ENCODE measurements at places on chromosomes 13 and 19.

GRCh38 chr19:5112681-5113575 is 144.0 kb downstream of the KDM4B start:
- DNase-seq: no peak

DNA sequence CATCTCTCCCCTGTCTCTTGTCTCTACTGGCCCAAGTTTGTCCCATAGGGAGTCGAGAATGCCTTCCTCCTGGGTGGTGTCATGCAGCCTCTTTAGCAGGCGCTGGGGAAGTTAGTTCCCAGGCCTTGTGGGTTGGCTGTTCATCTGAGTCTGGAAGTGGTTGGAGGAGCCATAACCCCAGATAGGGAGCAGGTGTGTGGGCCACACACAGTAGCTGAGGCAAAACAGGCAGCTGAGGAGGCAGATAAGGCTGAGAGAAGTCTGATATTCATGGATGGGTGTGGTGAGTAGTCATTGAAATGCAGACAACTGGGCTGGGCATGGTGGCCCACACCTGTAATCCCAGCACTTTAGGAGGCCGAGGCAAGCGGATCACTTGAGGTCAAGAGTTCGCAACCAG is 40.9 kb upstream of the KPNA3 start:
- no peak for DNase-seq

DNA sequence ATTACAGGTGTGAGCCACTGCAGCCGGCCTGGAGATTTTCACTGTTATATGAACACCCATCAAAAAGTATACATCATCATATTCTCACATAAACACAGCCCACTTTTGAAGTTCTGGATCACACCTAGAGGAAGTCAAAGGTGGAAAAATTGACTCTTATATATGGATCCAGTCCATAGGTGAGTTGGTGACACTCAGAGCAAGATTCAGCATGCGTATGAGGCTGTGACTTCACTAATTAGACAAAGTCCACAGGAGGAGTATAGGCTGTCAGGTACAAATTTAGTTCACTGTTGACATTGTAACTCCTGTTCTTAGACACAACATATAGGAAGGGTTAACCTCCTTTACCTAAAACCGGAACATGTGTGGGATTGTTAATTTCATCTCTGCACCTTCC is 31.4 kb upstream of the ZNF254 start:
- DNase-seq: no peak

DNA sequence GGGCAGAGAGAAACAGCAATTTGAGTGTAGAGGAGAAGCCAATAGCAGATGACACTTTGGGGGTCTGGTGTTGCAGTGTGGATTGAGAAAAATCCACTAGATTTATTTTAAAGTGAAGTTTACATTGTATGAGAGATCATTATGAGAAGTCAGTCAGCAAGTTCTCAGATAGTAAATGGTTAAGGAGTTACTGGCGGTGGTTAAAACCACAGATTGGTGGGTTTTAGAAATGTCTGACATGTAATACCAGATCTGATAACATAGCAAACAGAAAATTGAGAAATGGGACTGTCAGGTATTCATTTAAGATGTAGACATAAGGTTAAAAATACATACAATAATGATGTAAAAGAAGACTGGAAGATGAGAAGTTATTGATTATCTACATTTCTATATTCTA is 7.2 kb downstream of the ABHD13 start:
- DNase-seq: no peak

DNA sequence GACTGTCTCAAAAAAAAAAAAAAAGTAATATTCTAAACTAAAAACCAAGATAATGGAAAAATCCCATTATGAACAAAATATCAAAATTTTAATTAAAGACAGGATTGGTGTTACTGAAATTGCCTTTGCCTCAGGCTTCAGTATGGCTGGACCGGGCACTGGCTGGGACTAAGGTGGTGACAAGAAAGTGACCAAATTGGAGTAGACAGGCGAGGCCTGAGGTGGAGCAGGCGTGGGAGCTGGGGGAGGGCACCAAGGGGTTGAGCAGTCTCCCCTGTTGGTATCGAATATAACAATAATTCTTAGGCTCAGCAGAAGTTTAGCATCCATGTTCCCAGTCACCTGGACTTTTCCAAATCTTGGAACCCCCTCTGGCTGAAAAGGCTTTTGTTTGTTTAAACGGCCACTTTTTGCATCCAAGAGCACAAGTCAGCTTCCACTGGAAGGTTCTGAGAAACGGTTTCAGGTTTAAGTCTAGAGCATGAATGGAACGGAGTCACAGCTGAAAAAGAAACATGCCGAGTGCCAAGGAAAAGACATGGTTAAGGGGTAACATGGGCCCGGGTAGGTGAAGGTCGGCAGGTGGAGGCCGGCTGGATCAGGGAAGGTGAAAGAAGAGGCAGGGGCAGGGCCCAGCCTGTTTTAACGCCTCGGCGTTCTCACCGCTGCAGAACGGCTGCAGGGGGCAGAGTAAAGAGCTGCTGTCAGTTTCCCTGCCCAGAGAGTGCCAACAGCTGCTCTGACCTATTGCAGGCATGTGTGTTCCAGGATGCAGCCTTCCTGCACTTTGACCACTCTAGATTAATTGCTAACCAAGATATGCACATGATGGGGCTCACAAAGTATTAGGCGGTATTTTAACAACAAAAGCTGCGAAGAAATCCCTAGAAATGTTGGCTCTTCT is 104.4 kb downstream of the TM9SF2 start:
- DNase-seq: peak; percentile 14

GRCh38 chr13:95137096-95137495 is 164.2 kb downstream of the ABCC4 start:
- DNase-seq: no peak

DNA sequence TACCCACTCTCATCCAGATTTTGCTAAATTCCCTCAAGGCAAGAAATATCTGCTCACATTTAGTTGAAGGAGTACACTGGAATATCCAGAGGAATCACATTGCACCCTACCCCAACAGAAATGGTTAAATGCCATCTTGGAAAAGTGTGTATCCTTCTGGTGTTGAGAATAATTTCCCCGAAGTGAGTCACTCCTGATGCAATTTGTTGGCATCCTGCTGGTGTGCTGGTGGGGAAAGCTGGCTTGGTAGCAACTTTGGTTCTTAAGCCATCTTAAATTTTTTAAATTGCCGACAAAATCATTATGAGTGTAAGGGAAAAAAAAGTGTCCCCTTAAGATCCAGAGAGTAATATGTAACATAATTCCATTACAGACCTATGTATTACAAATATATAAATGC is 337.3 kb upstream of the DACH1 start:
- no peak for DNase-seq

DNA sequence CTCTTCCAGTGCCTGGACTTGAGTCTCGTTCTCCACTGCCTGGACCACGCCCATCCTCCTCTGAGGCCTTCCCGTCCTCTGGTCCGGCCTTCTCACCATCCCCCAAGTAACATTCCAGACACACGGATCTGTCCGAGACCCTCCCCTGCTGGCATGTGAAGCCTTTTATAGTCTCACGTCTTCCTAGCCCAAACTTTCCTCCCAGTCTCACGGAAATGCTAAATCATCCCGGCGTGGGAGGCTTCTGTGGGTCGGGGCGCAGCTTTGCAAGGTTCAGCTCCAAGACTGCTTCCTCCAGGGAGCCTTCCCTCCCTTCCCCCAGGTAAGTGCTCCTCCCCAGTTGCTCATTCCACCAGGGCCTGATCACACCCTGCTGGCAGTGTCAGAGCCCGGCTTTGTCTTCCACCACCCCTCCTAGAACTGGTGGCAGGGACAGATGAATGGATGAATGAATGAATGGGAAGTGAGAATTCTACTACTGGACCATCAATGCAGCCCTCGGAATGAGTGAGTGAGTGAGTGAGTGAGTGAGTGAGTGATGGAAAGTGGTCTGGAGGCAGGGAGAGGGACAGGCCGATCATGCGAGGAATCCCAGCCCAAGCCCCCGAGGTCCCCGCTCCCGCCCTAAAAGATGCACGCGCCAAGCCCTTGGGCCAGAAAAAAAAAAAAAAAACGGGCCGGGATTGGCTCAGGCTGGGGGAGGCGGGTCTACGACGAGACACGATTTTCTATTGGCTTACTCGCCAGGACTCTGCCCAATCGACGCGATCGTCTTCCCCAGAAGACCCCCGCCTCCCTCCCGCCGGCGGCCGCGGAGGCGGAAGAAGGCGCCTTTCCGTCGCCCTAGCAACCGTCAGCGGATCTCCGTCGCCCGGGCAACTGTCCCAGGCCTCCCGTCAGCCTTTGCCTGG is 9.3 kb downstream of the EPHX3 start:
- peak; percentile 63 for DNase-seq

DNA sequence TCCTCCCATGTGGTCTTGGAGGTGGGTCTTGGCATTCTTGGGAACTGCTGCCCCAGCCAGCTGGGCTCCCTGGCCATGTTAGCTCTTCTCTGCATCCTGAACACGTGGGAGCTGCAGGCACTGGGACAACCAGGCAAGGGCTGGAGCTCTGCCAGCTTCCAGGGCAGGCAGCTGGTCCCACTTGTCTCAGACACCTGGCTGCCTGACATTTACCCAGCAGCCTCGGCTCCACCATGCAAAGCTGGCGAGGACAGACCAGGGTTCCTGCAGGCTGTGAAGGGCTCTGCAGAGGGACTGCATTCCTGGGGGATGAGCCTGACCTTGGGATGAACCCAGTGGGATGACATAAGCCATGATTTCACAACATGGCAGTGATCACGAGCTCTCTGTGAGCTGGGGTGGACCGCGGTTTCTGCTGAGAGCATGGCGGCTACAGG is 99.0 kb upstream of the TSHZ3 start:
- no peak for DNase-seq

- no peak for DNase-seq
These were observed 63.1 kb downstream of the KCNRG start for GRCh38 chr13:50078231-50078894.

- DNase-seq: no peak
These were observed 190.0 kb upstream of the GPR12 start for GRCh38 chr13:26950546-26950945.

DNA sequence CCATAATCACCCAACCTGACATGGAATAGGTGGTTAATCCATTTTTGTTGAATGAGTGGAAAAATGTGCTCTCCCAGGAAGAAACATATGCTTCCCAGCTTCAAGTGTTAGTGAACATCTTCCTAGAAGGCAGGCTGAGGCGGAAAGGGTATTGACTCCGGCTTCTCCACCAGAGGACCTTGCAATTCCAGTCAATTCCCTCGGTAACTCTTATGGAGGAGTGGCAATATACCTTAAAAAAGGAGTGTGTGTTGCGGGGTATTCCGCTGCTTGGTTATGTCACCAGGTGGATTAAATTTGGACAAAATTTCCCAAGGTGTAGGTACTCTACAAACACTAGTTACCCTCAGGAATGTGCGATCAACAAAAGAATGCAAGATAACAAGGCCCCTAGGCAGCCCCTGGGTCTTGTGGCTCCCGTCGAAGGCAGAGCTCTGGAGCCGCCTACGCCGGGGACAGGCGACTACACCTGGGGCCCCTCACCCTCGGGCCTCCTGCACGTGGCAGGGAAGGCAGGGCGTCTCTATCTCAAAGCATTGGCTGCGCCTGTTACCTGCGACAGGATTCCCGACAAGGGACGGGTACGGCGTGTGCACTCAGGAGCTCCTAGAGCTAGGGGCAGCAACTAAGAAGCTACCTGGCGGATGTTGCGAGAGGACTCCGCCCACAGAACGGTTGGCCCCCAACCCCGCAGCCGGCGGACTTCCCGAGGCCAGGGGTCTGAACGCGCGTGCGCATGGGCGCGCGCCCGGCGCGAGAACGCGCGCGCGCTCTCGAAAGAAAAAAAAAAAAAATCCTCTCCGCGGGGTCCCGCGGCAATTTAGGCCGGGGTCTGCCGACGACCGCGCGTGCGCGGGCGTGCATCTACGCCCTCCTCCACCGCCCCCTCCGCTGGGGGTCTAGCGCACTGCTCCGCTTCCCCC is at the start of gene WDR87:
TSS of gene WDR87 (minus strand) at position 649 of the 923 bp plus-strand sequence. CDS start 8,355 bp downstream, outside the sequence.
- DNase-seq: peak; percentile 25

GRCh38 chr13:112530861-112531260 is 57.1 kb downstream of the TUBGCP3 start:
- no peak for DNase-seq

DNA sequence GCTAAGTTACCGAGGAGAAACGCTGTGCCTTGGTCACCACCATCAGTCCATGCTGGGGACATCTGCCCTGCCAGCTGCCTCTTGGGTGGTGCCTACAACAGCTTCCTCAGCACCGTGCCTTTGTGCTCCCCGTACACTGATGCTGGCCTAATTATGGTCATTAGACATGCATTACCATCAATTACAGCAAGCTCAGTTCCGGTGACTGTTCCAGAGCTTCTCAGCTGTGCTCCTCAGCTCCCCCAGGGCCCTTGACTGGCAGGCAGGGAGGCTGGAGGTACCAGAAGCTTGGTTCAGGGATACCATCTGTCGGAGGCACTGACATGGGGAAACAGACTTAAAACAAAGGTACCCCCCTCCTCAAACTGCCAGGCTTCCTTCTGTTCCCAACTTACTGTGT is 40.2 kb downstream of the CILP2 start:
- no peak for DNase-seq

DNA sequence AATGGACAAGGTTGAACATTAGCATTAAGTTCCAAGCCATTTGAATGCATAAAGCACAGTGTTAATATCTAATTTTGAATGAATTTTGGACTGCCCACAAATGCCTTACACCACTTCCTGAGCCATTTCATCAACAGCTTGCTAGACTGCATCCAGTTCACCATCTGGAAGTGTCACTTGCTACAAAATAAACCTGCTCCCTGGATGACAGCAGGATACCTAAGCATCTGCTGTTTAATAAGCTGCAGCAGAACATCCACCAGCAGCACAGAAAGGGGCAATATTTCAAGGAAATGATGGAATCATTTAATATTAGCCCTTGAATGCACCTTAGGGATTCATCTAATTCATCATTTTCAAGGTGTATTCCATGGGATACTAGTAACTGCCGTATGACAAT is 76.6 kb upstream of the PCDH9 start:
- DNase-seq: no peak

- no peak for DNase-seq
These were observed 1114.5 kb upstream of the ATXN8OS start for GRCh38 chr13:68993154-68993553.

DNA sequence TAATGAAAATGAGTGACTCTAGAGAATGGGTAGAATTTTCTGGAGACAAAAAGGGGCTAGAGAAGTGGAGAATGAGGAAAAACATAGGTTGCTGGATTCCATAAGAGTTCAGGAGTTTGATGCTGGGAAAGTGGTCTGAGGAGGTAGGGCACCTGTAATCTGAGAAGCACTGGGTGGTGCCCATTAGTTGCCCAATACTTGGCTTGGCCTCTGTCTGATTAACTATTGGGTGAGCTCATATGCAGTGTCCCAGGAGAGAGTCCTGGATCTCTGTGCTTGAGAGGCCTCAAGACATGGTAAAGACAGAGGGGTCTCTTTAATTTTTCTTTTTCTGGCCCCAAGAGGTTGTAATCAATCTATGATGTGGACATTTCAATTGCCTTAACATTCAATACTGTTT is 390.1 kb downstream of the TDRD3 start:
- DNase-seq: no peak

- no peak for DNase-seq
These were observed 12.7 kb upstream of the AKAP8L start for GRCh38 chr19:15431396-15432017.
